Activated CD4-positive, alpha-beta T cell treated with anti-CD3 and anti-CD28 coated beads, Interleukin-2, Interleukin-6, amounts not matched to agents 100 ng/mL and 50 ng/mL, durations not matched to agents 16 hours and 8 hours (primary cell): ENCODE measurements at places on chromosomes 16 and 17.

DNA sequence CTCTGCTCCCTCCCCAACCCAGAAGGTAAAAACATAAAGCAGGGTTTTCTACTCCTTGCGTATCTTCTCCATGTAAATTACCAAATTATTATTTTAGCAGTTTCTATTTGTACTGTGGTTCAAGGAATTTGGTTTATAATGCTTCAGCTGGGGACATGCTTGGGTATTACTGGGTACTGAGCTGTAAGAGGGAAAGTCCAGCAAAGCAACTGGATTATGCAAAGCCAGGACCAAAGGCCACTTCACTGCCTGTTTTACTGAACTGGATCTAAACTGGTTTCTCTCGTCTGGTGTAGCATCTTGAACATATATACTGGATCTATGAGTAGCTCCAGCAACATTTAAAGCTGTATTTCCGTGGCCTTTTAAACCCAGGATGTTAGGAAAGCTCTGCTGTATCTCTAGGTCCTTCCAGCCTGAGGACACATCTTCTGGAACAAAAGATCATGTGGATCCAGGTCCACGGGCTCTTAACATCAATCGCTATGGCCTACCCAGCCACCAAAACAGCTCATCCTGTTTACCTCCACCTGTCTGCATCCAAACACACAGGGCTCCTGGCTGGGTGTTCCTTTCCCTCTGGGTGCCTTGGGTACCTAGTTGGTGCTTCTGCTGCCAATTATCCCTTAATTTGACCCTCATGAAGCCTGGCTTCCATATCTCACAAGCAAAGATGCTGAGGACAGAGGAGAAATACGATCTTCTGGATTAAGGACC lies 7.2 kb downstream of the PMP22 start:
- no peak for DNase-seq

GRCh38 chr16:11452746-11453389 lies 107.6 kb downstream of the RMI2 start:
- no peak for DNase-seq

DNA sequence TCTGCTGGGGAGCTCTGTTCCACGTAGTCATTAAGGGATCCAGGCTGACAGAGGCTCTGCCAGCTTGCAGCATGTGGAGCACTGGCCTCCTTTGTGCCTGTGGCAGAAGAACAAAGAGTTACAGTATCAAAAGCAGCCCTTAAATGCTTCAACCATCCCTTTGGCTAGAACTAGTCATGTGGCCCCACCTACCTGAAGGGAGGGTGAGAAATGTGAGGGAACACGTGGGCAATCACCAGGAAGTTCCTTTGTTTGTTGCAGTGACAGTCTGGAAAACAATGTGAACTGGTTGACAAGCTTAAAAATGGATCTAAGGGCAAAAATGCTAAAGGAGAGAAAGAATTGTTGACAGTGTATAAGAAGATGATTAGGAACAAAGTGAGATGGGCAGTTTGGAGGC lies 290.4 kb upstream of the HSBP1 start:
- no peak for DNase-seq

- no peak for DNase-seq
Observed at GRCh38 chr16:65010125-65010524, 111.7 kb downstream of the CDH11 start.

DNA sequence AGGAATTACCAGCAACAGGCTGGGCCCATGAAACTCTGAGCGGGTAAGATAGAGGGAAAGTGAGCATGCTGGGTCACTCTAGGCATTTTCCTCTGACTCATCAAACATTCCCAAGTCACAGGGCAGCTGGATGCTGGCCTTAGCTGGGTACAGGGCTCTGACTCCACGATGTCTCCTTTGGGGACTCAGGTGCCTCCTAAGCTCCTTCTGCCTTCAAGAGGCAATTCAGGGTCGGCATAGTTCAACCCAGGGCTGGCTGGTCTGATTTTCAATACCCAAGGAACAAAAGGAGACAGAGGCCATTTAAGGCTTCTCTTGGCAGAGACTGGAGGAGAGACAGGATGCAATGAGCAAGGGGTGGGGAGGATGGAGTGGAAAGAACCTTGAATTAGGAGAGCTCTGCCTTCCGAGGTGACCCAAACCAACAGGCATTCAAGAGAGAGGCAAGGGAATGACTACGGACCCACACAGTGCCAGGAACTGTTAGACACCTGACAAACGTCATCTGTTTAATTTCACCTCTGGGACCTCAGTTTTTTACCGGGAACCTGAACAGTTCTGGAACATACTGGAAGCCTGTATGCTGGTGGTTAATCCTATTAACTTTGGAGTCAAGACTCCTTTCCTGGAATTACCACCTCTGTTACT lies 910 bp downstream of the WBP2 start:
- no peak for DNase-seq

GRCh38 chr16:14529010-14529669 lies 100.9 kb downstream of the PARN start:
- peak; percentile 67 for DNase-seq

DNA sequence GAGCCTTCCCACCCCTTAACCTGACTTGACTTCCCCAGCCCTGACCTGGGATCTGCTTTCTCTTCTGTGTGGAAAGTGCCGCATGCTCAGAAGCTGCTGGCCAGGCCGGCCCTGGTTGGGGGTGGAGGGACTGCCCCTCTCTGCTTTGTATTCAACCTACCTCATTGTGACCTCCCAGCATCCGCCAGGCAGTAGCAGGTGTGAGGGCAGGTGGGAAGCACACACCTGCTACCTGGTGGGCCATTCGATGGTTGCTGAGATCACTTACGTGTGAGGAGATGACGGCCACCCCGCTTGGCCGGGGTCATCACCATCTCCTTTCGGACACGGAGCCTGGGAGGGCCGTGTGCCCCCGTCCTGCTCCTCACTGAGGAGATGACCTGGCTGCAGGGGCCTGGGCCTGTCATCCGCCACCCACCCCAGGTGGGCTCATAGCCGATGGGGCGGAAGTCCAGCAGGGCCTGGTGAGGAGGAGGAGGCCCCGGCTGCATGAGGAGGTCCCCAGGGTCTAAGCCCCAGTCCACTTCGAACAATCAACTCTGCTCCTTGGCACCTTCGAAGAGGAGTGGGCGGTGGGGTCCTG lies 7.1 kb downstream of the CPNE7 start:
- DNase-seq: no peak

GRCh38 chr16:47815655-47816054 lies 340.1 kb downstream of the ABCC12 start:
- DNase-seq: no peak

DNA sequence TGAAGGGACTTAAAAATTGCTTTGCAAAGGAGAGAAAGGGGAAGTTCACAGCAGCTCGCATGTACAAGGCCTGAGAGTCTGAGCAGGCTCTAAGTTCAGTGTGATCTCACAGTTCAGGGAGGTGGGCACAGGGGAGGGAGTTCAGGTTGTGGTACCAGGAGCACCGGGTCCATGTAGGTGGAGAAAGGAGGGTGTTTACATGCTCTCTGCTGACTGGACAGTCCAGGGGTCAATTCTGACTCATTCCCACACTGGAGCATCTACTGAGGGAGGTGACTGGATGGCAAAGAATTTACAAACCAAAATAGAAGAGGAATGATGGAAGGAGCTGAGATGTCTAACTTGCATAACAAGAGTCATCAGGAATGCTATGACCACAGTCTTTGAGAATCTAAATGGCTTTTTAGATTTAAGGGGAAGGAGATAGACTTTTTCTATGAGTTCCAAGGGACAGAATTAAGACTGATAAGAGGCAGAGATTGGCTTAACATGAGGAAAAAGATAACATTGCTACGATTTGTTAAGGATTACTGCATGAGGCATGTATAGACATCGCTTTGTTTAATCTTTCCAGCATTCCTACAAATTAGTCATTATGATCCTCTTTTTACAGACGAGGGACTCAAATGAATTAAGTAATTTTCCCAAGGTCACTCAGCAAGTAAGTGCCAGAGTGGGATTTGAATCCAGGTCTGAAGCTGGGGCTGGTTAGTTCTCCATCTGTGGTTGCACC lies 29.9 kb downstream of the MIS12 start:
- DNase-seq: no peak

DNA sequence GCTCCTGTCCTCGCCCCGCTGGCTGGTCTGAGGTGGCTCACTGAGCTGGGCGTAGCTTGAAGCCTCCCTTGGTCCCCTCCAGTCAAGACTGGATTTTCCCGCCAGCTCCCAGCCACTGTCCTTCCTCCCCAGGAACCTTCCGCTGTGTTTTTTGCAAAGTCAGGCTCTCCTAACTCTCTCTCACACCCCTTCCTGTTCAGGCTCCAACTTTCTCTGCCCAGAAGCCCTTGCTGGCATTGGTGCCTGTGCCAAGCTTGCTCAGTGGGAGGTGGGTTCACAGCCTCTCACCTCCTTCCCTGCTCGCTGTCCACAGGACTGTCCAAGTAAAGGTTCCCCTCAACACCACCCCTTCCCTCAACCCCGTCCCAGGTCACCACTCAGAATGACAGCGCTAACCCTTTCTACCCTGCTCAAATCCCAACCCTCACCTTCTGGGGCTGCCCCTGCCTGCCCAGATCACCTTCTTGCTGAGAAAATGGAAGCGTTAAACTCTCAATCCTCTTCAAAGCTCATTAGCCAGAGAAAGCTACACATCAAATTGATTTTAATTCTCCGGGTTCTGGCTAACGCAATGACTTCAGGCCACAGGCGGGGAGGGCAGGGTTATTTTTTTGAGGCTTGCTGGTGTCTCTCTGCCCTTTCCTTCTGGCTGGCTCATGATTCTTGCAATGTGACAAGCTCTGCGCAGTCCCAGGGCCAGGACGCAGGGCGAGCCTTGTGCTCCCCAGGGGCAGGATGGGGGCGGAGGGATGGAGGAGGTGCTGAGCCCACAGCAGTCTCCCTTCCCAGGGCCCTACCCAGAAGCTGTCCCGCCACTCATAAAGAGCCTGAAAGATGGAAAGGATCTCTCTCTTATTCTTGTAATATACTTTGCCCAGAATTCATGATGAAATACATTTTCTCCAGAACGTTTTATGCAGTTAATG lies 357.2 kb upstream of the TNRC6C start:
- DNase-seq: no peak
